ENCODE measurements at places on chromosomes 6 and 20. TPM values are rescaled to one million over a fixed set of nuclear protein-coding genes. Genes with fewer than 3 reads are reported as not detected.

The ADGRF5 gene
- 41.1 TPM for total RNA-seq

The TMEM217 gene
- total RNA-seq, result not detected

GRCh38 chr6:37257634-37258404 lies at the start of the genes TBC1D22B and TMEM217:
TSS of gene TBC1D22B (plus strand) at chr6:37257772. CDS start at chr6:37257918, 146 bp downstream.
TSS of gene TMEM217 (minus strand) at chr6:37258144. CDS start at chr6:37219030, 39,114 bp downstream.
- DNase-seq, result peak; percentile 98

GRCh38 chr6:17349427-17349826 lies 44.0 kb upstream of the CAP2 start:
- no peak for DNase-seq

DNA sequence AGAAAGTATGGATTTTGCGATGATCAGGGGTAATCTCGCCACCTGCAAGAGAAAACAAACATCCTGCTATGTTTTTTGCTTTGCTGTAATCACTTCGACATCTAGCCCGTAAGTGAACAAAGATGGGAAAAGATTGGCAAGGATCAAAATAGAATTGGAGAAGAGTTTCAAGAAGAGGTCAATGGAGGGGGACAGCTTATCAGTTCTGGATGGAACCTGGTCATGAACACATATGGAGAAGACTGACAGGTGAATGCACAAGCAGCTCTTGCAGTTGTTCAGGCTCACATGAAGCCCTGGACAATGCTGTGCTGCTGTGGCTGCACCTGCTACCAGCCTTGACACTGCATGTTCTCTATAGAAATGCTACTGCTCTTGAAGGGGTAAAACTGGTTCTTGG lies 222.1 kb downstream of the BCAS1 start:
- DNase-seq, result no peak
